ENCODE measurements at places on chromosomes 2 and 18.

GRCh38 chr18:57747809-57748680 is 55.1 kb downstream of the ATP8B1 start:
- DNase-seq = peak; percentile 11

GRCh38 chr2:36411962-36412444 is 56.4 kb downstream of the CRIM1 start:
- no peak for DNase-seq

DNA sequence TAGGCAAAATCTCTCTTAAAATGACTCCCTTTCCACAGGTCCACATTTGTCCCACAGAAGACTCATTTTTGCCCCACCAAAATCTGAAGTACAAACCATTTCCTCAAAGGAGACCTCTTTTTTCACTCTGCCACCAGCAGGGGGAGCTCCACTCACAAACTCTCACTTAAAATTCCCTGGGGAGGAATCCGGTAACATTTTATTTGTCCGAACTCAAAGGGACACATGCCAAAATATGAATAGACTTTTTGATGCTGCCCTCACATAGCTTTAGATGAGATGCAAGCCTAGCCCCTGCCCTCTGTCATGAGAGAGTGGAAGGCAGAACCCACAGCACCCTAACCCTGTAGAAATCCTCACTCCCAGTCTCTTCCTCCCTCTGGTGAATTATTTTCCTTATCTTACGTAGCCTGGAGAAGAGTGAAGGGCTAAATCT is 57.1 kb downstream of the RMDN2 start:
- DNase-seq = peak; percentile 35

- no peak for DNase-seq
Measured at GRCh38 chr2:226898121-226898520, 62.3 kb downstream of the RHBDD1 start.

DNA sequence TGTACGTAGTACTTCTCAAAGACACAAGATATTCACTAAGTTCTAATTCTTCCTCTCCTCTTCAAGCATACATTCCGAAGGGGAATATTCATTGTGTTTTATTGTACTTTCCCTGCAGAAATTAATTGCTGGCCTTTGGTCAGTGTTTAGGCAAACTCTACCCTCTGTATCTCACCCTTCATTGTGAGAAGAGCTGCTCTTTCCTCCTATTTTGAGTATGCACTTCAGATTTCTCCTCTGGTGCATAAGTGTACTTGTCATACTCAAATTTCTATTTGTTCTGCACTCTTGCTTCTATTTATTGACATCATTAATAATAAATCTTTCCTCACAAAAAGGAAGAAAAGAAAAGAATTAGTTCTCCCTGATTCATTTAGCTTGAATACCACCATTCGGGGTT is 485.4 kb upstream of the SLC8A1 start:
- no peak for DNase-seq

- DNase-seq = no peak
Measured at GRCh38 chr18:36728345-36728744, 100.5 kb downstream of the TPGS2 start.

GRCh38 chr18:45415614-45416013 is 199.7 kb upstream of the SLC14A2 start:
- peak; percentile 94 for DNase-seq

DNA sequence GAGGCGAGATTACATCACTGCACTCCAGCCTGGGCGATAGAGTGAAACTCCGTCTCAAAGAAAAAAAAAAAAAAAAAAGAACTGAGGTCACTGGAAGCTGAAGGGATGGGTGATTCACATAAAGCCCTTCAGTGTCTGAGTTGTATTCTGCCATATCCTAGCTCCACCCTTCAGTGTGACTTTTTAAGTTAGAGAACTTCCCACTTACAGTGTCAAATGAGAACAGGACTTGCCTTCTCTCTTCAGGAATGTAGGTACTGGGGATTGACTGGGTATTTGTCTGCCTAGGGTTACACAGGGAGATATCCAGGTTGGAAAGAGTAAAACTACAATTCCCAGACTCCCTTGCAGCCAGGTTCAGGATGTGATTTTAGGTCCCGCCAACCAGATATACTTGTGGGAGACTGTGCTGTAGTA is 37.9 kb downstream of the EHD3 start:
- DNase-seq = no peak

DNA sequence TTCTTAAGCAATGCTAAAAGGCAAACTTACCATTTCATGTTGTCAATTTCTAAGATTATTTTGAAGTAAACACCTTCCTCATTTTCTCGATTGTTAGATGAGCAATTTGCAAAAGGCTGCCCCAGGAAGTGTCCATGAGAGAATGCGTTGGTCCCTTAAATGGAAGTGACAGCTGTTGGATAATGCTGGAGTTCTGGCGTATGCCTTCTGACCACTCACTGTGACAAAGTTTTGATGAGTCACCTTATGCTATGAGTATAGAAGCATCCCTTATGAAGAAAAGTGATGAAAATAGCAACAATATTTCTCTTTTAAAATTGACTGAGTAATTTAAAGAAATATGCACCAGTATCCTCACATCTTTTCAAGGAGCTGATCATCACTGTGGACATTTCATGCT is 1497.5 kb downstream of the DPP10 start:
- no peak for DNase-seq

- DNase-seq = no peak
Measured at GRCh38 chr18:29076645-29077044, 899.7 kb upstream of the CDH2 start.

DNA sequence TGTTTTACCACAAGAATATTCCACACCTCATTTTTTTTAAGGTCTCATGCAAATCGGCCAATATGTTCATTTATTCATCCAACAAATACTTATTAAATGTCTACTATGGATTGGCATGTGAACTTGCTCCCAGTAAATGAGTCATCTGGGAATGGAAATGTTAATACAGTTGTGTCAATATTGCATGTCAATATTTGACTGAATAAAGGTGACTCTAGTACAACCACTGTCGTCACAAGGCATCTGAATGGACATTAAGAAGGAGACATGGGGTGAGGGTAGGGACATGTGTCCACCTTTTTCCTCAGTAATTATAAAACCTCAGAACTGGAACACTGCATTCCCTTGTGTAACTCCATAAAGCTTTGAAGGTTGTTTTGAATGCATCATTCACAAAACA is 365.4 kb downstream of the ADCYAP1 start:
- no peak for DNase-seq

DNA sequence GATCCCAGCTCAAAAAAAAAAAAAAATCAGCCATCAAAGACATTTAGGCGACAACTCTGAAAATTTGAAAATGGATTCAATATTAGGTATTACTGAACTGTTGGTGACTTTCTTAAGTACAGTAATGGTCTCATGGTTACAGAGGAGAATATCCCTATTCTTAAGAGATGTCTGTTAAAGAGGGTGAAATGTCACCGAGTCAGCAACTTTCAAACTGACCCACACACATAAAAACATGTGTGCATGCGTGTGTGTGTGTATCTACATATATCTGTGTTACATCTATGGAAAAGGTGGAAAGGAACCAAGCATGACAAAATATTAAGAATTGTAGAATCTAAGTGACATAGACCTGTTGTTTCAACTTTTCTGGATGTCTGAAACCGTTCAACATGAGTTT is 41.6 kb upstream of the GLI2 start:
- DNase-seq = no peak

DNA sequence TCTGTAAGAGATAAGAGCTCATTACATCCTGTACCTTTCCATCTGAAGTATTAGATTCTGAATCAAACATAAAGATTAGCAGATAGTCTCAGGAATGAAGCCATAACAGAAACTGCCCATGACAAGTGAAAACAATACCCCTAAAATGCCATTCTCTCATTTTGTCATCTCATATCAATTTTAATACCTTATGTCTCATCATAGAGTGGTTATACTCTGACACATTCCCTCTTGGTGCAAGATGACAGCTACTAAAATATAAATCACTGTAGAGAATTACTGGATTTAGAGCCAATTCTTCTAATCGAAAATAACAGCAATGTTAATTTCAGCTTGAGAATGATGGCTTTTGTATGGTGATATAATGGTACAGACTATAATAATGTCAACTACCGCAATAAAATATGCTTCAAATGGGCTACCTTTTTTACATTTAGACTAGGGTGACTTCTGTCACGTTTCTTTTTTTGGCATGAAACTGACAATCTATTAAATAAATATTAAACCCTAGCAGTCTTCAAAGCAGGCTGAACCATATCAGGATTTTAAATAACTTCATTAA is 125.1 kb upstream of the ITGA4 start:
- no peak for DNase-seq

GRCh38 chr18:76941284-76941683 is 118.9 kb downstream of the ZNF236 start:
- no peak for DNase-seq

- no peak for DNase-seq
Measured at GRCh38 chr2:55228226-55228563, 3.9 kb downstream of the CLHC1 start.

- DNase-seq = no peak
Measured at GRCh38 chr18:35697869-35698268, 116.3 kb downstream of the GALNT1 start.

DNA sequence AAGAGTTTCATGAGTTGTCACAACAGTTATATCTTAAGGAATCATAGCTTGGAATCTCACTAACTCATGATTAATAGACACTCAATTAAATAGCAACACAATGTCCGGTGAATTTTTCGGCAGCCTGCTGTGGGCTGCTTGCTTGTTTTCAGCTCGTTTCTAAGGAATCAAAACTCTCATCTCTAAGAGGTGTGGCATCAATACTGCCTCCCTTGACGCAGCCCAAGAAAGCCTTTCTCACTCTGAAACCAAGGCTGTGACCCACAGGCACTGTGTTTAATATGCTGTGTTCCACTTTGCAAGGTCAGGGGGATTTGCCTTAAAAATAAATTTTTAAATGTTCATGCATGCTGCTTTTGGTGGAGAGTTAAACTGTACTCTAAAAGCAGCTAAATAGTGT is 5.4 kb downstream of the DCC start:
- DNase-seq = no peak

DNA sequence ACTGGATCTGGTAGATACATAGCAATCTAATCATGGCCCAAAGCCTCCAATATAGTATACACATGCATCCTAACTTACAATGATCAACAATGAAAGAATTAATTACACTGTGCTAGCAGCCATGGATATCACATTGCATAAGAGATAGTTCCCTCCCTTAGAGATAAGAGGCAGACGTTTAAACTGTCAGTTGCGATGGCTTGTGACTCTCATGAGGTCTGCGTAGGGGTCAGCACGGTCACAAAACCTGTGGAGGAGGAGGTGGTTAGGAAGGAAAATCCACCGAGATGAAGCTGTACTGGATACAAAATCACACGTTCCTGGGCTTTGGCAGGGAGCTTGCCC is 800 bp upstream of the RALB start:
- no peak for DNase-seq

DNA sequence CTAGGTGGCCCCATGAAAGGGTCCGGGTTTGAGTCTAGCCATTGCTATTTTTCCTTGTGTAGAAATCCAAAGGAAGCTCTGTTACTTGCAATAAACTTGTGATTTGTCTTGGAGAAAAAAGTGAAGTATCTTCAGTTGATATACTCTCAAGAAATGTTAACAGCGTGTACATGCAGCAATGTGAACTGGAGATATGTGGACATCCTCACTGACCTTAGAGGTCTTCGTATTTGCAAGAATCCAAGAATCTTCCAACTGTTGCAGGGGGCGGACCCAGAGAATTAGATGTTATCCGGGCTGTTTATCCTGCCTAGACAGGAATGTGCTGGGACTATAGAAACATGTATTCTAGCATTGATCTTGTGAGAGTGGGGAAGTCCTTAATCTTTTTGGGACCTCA is 187.6 kb downstream of the KCNS3 start:
- DNase-seq = no peak

GRCh38 chr2:157901325-157901724 is 25.2 kb upstream of the ACVR1 start:
- DNase-seq = no peak

DNA sequence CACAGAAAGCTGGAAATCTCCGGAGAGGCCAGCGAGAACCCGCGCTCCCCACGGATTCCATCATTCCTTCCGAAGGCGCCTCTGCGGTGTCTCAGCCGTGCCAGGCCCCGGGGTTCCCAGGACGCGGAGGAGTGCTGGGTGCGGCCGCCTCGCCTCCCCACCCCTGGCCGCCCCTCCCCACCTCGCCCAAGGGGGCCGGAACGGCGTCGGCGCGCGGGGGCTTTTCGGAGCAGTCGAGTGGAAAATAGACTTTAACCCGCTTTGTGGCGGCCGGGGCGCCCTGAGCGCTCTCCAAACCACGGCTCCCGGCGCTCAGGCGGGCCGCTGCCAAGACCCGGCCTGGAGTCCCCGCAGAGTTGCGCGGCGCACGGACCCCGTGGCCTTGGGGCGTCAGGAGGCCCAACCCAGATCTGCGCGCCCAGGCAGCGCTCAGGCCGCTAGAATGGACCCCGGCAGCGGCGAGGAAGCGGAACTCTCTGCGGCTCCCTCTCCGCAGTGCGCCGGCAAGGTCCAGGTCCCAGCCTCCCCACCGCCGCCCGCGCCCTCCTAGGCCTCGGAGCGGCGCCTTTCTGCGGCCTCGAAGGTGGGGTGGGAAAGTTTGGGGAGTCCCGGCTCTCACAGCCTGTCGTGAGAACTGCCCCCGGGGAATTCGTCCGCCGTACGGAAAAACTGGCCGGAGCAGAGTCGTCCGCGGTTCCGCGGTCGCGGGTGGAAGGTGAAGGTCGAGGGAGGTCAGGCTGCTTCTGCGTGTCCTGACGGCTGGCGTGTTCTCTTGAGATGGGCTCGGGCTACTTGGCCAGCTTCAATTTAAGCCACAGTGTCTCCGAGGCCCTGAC is 1.2 kb upstream of the EMX1 start:
- peak; percentile 20 for DNase-seq

- no peak for DNase-seq
Measured at GRCh38 chr2:150020937-150021673, 433.5 kb upstream of the MMADHC start.

DNA sequence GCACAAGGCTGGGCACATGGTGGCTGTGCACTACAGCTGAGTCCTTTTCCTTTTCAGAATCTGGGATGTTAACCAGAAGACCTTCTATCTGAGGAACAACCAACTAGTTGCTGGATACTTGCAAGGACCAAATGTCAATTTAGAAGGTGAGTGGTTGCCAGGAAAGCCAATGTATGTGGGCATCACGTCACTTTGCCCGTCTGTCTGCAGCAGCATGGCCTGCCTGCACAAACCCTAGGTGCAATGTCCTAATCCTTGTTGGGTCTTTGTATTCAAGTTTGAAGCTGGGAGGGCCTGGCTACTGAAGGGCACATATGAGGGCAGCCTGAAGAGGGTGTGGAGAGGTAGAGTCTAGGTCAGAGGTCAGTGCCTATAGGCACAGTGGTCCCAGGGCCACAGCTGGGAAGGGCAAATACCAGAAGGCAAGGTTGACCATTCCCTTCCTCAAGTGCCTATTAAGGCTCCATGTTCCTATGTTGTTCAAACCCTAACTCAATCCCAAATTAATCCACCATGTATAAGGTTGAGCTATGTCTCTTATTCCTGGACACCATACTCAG is 2.2 kb downstream of the IL1RN start:
- DNase-seq = no peak

DNA sequence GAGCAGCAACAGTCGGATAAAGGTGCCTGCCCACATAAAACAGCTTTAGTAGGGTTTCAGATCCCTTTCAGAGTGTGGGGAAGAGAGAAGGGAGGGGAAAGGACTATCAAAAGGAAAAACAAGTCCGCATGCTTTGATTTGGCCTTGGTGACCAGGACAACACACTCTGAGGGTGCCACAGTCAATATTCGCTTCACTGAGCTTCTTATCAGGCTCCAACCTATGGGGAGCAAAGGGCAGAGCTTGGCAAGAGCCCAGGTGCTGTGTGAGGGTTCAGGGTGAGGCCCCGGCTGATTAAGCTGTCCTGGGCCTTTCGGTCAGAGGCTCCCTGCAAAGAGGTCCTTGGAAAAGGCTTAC is 237.4 kb upstream of the SMAD2 start:
- DNase-seq = no peak

All from NCI-H1930 (cell line).